ENCODE measurements at places on chromosomes 7 and 10.

DNA sequence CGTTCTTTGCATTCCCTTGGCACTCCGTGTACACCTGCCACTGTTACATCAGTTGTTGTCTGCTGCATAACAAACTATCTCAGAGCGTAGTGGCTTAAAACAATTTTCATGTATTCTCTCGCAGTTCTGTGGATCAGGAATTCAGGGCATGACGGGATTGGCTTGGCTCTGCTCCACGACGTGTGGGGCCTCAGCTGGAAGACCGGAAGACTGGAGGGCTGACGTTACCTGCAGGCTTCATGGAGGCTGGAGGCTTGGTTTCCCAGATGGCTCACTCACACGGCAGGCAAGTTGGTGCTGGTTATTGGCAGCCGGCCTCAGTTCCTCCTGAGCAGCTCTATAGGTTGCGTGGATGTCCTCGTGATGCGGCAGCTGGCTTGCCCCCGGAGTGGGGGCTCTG lies 25.5 kb downstream of the NYAP1 start:
- no peak for DNase-seq

DNA sequence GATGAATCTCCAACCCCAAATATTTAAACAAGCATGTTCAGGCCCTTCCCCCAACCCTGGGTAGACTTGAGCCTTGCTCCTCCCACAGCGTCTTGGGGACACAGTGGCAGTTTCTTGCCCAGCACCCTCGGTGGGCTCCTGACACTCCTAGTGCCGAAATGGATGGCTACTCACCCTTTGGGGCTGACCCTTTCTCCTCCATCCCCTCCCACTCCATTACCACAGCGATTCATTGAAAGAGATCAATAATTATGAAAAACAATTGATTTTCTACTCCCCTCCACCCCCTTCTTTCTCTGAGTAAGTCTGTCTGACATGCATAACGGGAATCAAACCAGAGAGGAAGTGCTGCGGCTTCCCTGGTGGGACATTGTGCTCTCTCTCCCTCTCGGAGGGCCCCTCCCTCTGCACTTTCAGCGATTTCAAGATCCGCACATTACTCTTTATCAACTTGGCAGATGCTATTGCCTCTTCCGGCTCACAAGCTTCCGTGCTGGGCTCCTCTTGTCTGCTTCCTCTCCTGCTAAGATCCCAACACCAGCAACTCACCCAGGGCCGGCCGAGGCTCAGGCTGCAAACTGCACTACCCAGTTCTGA lies 79.0 kb upstream of the PLXNA4 start:
- no peak for DNase-seq

DNA sequence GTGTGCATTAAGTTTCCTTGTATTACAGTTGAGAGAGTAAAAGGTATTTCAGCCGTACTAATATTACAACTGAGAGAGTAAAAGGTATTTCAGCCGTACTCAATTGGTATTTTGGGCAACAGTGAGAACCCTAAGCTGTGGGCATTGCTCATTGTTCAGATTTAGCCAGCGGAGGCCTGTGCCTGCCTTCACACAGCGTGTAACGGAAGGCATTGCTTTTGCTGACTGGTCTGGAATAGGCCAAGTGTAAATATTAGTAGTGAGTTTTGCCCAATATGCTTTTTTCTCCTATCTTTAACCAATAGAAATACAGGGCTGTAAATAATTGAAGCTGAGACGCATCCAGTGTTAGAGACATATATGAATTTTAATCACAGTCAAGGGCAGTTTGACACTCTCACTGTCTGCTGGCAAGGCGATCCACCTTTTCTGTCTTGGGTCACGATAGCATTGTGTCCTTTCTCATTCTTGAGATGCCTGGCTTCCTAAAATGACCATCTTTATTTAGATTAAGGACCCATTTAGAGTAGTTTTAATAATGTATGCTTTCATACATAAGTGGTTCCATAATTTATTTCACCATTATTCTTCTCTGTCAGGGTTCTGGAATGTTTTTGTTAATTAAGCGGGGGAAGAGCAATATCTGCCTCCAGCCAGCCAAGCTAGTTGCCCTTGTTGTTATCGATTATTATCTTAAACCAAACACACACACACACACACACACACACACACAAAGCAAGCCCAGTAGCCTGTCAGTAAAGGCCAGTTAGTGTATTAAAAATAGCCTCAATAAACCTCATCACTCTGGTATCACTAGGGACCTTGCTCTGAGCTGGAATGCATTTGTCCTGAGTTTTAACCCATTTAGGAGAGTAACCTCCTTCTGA lies 130.7 kb downstream of the CELF2 start:
- no peak for DNase-seq

GRCh38 chr7:51242007-51242691 lies 74.5 kb downstream of the COBL start:
- no peak for DNase-seq

DNA sequence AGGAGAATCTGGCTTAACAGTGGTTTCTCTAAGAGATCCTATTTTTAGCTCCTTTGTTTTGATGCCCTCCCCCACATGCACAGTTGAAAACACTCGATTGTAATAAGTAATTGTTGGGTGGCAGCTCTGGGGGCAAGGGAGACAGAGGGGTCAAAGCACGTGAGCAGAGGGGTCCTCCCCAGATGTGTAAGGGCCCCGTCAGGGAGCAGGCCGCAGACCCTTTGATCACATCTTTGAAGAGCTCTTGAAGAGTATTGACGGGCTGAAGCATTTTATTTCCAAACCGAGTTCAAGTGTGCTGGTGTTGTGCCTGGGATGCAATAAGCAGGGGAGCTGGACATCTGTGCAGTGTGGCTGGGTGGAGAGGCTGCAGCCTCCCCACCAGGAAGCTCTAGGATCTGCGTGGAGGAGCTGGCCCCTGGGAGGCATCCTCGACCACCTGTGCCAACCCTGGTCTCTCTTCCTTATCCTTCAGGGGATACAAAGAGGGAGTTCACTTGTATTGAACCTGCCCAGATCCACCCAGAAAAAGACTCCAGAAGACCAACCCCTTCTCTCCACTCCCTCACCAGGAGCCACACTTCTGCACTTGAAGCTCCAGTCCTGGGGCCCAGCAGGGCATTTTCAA lies 473.0 kb upstream of the MGMT start:
- no peak for DNase-seq

All from NCI-H510A treated with DMSO at 0.1 percent for 48 hours (cell line).